ENCODE measurements at places on chromosomes 13 and 19.

DNA sequence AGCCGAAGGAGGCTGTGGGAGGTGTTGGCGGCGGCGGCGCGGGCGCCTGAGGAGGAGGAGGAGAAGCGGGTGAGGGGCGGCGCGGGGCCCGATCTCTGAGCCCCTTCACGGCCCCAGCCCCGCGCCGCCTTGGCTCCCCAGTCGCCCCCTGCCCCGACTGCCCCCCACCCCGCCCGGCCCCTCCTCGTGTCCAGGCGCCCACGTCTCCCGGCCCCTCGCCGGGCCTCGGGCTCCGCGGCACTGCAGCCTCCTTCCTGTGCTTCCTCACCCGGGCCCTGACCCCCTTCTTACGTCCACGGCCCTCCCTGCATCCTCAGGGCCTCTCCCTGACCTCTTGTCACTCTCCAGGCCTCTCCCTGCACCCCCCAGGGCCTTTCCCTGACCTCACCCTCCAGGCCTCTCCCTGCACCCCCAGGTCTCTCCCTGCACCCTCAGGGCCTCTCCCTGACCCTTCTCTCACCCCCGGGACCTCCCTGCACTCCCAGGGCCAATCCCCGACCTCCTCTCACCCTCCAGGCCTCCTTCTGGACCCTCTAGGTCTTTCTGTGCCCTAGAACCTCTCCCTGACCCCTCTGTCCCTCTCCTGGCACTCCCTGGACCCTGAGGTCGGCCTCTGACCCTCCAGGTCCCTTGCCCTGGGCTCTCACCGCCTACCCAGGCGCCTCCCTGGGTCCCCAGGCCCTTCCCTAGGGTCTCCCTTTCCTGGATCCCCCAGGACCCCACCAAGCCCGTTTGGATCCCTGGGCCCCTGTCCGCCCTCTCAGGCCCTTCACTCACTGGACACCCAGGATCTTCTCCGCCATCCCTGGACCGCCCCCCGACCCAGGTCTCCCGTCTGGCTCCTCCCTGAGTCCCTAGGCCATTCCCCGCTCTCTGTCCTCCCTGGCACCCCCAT, 460 bp downstream of the KMT5C start:
- no peak for DNase-seq

DNA sequence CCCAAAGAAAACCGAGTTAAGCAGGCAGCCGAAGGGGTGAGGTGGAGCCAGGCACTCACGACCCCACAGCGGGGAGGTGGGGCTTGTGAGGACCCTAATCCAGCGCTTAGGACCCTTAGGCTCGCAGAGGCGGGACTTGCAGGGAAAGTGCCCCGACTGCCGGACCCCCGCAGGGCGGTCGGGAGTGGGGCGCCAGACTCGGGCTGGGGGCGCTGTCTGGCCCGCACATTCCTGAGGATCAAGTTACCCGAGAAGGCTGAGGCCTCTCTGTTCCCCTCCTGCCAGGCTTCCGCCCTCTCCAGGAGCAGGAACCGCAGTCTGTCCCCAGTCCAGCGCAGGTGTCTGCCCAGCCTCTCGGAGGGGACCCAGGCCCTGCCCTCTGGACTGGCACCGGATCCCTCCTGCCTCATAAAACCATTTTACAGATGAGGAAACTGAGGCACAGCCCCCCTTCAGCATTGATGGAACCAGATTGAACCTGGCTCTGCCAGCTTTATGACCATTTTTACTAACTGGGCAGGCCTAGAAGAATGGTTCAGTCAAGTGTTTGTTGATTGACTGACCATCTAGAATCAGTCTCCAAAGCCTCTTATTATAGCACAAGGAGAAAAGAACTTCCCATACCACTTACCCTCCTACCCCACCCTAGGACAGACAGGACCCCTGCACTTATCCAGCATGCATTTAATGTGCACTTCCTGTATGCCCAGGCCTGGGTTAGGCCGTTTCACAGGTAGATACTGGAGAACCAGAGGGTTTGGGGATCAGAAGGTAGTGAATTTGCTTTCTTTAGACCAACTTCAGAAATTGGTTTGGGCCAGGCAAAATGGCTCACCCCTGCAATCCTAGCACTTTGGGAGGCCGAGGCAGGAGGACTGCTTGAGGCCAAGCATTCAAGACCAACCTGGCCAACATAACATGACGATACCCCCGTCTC, 6.7 kb upstream of the JUND start:
- DNase-seq = no peak

DNA sequence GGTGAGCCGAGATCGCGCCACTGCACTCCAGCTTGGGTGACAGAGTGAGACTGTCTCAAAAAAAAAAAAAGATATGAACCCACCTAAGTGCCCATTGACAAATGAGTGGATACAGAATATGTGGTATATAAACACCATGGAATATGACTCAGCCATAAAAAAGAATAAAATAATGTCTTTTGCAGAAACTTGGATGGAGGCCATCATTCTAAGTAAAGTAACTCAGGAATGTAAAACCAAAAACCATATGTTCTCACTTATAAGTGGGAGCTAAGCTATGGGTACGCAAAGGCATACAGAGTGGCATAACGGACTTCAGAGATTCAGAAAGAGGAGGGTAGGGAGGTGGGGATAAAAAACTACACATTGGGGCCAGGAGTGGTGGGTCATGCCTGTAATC, 29.5 kb downstream of the PLA2G4C start:
- DNase-seq = no peak

- no peak for DNase-seq
These were observed 41.8 kb downstream of the GSX1 start for GRCh38 chr13:27834095-27834494.

DNA sequence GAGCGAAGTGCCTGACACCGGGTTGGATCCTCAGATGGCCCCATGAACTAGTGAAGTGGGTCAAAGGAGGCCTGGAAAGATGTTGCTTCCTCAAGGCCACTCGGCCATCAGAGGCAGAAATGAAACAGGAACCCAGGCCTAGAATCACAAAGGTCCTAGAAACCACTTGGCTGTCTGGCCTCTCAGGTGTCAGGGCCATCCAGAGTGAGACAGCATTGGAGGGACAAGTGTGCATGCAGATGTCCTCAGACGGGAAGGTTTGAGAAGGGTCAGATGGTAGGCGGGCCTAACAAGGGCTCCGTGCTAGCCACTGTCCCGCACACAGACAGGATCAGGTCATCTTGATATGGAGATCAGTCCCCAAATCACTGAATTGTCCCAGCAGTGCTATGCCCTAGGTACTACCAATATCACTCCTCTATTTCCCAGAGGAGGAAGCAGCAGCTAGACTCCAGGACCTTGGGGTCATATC, 14.3 kb downstream of the CCDC97 start:
- DNase-seq = no peak

DNA sequence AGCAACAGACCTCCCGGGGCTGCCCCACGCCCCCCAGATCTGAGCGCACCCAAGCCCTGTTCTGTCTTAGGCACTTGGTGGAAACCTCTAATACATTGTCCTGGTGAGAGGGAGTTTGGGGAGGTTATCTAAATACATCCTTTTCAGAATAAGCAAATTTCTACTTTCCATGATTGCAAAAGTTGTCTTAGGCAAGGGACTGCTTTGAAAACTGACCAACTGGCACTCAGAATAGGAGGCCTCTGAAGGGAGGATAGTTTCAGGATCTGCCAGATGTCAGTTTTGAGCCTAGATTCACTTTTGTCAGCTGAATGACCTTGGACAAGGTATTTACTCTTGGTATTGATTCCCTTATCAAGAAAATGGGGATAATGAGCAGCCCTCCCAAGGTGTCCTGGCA, 11.8 kb downstream of the SERP2 start:
- no peak for DNase-seq

- peak; percentile 49 for DNase-seq
These were observed 49.9 kb downstream of the AP1M1 start for GRCh38 chr19:16247353-16248182.

DNA sequence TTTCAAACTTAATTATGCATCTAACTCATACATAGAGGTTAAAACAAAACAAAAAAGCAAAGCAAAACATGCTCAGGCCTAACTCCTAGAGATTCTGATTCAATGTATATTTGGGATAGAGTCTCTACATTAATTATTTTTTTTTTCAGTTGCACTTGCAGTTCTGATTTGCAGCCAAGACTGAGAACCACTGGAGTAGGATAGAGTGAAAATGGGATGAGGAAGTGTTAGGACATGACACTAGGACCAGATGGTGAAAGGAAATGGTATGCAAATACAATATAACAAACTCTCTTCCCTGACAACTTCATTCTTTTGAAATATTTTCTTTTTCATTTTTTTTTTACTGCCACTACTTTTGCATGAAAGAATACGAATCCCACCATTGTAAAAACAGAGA, 1.8 kb downstream of the CCDC122 start:
- no peak for DNase-seq

- no peak for DNase-seq
These were observed 378 bp downstream of the TLE6 start for GRCh38 chr19:2977746-2978138.

GRCh38 chr13:50527612-50528509, 315.6 kb downstream of the DLEU7 start:
- no peak for DNase-seq

DNA sequence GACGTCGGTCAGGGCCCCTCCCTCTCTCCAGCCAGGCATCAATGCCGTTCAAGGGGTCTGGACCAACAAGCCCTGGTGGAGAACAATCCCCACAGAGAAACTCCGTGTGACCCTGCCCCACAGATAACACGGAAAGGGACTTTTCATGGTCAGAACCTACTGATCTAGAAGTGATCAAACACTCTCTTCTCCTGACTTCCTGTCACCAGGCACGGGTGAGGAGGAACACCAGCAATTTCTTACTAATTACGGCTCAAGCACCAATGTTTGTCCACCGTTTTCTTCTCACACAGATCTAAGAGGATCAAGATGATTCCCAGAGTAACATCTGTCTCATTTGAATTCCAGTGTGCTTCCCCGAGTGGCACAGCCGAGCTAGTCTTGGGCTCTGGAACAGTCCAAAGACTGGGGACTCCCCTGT, 11.8 kb downstream of the RASA3 start:
- no peak for DNase-seq

GRCh38 chr19:788686-788982, 8.6 kb upstream of the PTBP1 start:
- DNase-seq = no peak

DNA sequence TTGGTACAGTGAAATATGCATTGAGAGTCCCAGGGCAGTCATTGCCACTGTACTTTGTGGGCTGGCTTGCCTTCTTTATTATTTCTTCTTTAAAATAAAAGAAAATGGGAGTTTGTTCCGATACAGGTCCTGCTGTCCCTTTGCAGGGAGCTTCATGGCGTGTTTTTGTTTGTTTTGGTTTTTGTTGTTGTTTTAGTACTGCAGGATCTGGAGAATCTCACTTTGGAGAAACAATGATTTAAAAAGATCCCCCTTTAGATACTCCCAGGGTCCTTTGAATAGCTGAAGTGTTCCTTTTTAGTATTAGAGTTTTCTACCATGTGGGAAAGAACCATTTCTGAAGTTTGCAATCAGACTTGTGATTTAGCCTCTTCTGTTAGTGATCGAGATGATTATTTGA, 11.1 kb downstream of the CHAF1A start:
- DNase-seq = no peak

GRCh38 chr13:112042496-112042895, 24.5 kb upstream of the SOX1 start:
- no peak for DNase-seq

GRCh38 chr19:7705387-7706187, 3.7 kb upstream of the FCER2 start:
- DNase-seq = no peak

- no peak for DNase-seq
These were observed 24.5 kb downstream of the ZBTB7A start for GRCh38 chr19:4042064-4042730.

GRCh38 chr19:33487901-33488800, 33.4 kb downstream of the PEPD start:
- no peak for DNase-seq

- DNase-seq = no peak
These were observed 1.3 kb downstream of the ZFP14 start for GRCh38 chr19:36377541-36378178.

DNA sequence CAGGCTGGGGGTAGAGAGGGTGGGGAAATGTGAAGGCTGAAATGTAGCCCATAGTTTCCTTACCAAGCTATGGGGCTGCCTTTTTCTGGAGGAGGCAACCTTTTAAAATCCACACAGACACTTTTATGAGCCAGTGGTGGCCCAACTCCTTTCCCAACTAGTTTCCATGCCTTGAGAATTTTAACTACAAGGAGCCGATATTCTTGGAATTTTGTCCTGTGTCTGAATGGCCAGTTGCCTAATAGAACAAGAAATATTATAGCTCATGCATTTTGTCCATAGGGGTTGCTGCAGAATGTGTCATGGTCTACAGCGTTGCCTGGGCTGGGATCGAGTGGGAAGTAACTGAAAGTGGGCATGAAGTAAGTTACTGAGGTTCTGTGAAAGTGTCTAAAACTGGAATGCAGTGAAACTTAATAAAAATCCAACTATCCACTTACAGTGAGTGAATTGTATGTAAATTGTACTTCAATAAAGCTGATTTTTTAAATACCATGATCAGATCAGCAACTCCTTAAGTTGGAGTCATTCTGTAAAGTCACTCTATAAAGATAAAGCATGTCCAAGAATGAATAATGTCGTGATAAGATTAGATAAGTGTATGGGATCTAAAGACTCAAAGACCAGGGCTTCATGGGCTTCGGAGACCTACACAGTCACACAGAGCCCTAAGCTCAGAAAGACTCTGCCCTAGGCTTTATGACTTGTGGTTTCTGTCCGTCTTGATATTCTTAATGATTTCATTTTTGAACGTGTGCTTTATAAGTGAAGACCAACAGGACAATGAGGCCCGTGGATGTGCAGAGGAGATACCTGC, 122.6 kb upstream of the FNDC3A start:
- DNase-seq = no peak

GRCh38 chr13:97568850-97569249, 134.9 kb downstream of the RAP2A start:
- DNase-seq = no peak

Data from NCI-H1436 (cell line).